ENCODE measurements at places on chromosomes 1 and 21.

GRCh38 chr21:41858466-41859296, 20.5 kb downstream of the PRDM15 start:
- DNase-seq: no peak

- DNase-seq: no peak
These were observed 269.1 kb upstream of the VAMP3 start for GRCh38 chr1:7501723-7502603.

DNA sequence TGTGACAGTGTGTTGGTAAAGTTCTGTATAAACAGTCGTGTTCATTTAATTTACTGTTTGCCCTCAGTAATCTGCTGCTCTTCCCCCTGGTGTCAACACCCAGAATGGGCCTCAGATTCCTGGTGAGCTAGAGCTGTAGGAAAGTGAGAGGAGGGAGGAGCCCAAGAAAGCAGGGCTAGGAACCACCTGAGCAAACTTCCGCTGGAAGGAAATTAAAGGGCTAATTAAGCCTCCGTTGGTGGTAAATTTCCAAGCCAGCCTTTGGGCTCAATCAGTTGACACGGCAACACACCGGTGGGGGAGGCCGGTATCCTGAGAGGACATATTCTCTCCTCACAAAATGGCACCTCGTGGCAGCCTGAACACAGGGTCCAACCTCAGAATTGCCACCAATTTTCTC, 32.9 kb downstream of the RAB3B start:
- no peak for DNase-seq

DNA sequence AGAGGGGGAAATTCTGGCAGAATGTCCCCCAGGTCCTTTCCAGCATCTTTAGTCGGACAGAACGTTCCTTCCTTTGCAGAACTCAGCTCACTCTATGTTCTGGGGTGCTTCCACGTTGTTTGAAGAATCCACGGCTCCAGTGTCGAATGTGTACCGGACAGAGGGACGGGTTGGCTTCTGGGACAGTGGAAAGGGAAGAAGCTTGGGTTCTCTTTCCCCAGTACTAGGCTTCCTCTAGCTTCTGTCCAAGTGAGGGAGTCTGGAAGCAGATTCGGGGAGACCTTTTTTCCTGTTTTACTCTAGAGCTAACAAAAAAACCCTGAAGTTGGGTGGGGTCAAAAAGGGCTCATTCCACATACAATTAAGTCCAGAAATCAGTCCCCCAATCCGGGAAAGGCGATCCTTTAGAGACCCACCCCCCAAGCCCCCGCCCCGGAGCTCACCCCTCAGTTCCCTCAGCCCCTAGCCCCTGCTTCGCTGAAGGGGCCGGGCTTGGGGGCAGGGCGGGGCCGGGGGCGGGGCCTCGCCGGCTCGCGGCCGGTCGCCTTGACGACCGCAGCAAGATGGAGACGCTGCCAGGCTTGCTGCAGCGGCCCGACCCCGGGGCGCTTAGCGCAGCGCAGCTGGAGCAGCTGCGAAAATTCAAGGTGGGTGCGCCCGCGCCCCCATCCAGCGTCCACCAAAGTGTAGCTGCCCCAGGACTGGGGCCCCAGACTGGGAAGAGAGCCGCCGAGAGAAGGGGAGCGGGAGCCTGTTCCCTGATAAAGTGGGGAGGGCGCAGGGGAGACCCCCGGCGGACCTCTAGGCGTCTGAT, at the start of gene RIIAD1:
TSS of gene RIIAD1 (plus strand) at position 549 of the 814 bp plus-strand sequence. CDS start at position 564, 15 bp downstream.
- DNase-seq: peak; percentile 56

GRCh38 chr1:231264642-231265041, 23.6 kb downstream of the GNPAT start:
- no peak for DNase-seq

GRCh38 chr1:229410692-229411433, 23.0 kb downstream of the ACTA1 start:
- DNase-seq: no peak

DNA sequence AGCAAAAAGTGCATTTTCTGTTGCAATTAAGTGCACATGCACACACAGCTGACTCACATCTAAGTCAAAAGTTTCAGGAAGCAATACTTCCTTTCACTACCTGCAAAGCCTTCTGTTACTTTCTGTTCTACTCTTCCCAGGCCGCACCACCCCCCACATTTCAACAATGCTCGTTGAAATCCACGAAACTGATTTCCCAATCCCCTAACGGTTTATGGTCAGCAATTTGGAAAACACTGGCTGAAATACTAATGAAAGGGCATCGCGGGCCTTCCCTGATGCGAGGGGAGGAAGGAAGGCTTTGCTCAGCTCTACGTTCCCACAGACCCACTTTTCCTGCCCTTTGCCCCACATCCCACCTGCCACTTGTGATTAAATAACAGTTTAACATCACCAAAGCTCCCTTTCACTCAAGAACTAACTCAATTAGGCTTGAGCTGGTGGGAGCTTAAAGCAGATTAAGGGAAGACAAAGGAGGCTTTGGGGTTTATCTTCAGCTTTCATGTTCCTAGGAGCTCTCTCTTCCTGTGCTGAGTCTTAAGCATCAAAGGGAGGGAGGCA, 243.2 kb upstream of the RAB4A start:
- peak; percentile 24 for DNase-seq

DNA sequence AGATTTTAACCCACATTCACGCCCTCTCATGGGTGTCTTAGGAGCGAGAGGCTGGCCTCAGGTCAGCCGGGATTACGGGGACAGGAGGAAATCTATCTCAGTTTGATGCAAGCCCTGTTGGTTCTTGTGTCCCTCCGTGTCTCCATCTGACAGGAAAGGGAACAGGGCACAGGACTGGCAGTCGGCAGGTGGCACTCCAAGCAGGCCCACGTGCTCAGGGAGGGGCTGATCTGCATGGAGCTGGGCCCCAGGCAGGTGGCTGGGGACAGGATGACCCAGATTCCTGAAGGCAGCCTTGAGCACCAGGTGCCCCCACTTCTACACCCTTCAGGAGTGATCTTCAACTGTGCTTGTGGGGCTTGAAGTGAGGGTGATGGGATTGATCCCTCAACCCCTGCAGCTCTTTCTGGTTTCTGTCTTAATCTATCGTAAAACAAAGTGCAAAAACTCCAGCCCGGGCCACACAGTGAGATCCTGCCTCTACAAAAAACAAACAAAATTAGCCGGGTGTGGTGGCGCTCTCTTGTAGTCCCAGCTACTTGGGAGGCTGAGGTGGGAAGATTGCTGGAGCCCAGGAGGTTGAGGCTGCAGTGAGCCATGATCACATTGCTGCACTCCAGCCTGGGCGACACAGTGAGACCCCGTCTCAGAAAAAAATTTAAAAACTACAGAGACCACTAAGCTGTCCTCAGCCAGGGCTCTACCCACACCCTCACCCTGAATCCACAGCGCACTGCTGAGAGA, 8.3 kb downstream of the PLEKHG5 start:
- no peak for DNase-seq

- DNase-seq: no peak
These were observed 58.9 kb upstream of the ADARB1 start for GRCh38 chr21:45015469-45015860.

GRCh38 chr1:33517596-33518250, 45.3 kb downstream of the ZSCAN20 start:
- DNase-seq: no peak

DNA sequence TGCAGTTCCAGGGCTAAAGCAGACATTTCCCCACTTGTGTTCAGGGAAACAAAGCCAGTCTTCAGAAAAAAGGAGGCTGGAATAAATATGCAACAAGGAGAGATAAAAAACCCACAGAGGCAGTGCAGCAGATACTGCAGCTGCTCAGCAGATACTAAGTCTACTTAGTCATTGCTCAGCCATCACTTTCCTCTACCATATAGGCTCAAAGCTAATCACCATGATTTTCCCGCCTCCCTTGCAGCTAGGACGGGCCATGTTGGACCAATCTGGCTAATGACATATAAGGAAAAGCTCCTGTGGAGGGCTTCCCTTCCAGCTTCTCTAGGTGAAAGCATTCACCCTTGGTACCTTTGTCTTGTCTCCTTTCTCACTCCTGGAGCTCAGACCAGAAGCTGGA, 10.0 kb upstream of the EFHD2 start:
- no peak for DNase-seq

DNA sequence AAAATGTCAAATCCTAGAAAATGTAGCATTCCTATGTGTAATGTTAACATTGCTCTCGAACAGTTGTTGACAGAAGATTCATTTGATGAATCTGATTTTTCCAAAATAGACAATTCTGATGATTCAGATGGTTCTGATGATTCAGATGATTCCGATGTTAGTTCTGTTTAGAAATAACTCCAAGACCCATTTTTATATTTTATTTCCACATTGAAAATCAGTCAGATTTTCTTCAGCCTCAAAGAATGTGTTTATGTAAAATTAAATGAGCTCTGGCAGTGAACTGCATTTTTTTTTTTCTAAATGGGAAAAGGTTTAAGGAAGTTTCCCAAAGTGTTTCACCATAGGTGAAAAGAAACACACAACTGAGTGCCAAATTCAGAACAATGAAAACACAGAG, 136.5 kb downstream of the TSEN15 start:
- no peak for DNase-seq

GRCh38 chr1:9086045-9086444, 16.6 kb upstream of the SLC2A5 start:
- no peak for DNase-seq

DNA sequence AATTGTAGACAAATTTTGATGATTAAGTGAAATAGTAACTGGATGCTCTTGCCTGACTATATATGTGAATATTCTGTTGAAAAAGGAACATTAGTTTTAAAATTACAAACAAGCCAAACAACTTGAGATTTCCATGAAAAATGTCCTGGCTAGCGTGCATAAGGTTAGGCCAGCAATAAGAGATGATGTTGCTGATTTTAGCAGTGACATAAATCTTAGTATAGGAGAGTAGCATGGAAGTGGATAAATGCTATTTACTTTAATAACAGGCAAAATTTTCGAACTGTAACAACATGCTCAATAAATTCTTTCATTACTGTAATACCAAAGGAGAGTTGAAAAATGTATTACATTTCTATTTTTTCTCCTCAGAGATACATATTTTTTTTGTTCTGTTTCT, 266.6 kb downstream of the LRRC7 start:
- no peak for DNase-seq

DNA sequence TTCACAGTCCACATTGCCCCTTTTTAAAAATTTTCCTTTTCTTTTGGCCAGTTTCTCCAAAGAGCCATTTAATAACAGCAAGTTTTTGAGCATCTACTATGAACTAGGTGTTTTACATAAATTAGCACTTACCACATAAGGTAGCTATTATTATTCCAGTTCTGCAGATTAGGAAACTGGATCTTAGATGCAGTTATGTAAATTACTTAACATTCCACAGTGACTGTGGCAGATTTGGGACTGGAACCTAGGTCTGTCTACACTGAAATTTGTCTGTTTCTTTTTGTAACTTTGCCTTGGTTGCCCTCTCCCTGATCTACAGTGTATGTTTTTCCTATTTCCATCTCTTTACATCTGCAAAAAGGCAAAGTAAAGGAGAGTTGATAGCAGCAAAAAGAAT, 164.8 kb upstream of the ATP1B1 start:
- no peak for DNase-seq

- DNase-seq: no peak
These were observed 53.5 kb downstream of the RRAGC start for GRCh38 chr1:38806090-38806489.

- DNase-seq: peak; percentile 21
These were observed 117.5 kb upstream of the HOOK1 start for GRCh38 chr1:59697150-59697800.

All from CD4-positive, alpha-beta memory T cell (primary cell).